ENCODE measurements at places on chromosomes 2 and 18. TPM values are rescaled to one million over a fixed set of nuclear protein-coding genes. Genes with fewer than 3 reads are reported as not detected.

PLA2R1 gene
- polyA plus RNA-seq = 24.6 TPM

GCG gene
- polyA plus RNA-seq = 4.1 TPM

VIT gene
- 0.28 TPM for polyA plus RNA-seq

MTA3 gene
- 16.6 TPM for polyA plus RNA-seq

LIMS4 gene
- 2.7 TPM for polyA plus RNA-seq

DSG4 gene
- polyA plus RNA-seq = 0.28 TPM

VWC2L gene
- polyA plus RNA-seq = 0.03 TPM

APOB gene
- 136 TPM for polyA plus RNA-seq

MSTN gene
- not detected for polyA plus RNA-seq

SGPP2 gene
- polyA plus RNA-seq = 11.5 TPM

C1QL2 gene
- polyA plus RNA-seq = not detected

FLACC1 gene
- polyA plus RNA-seq = 0.60 TPM

MYO1B gene
- polyA plus RNA-seq = 17.1 TPM

CCDC121 gene
- polyA plus RNA-seq = 0.54 TPM

FAM110C gene
- polyA plus RNA-seq = 28.3 TPM

NEU2 gene
- not detected for polyA plus RNA-seq

OXER1 gene
- polyA plus RNA-seq = 10.8 TPM

TMEM37 gene
- 124 TPM for polyA plus RNA-seq

INHA gene
- 0.78 TPM for polyA plus RNA-seq

LHCGR gene
- polyA plus RNA-seq = not detected

UGT1A8 gene
- polyA plus RNA-seq = 13.6 TPM

OR6B2 gene
- polyA plus RNA-seq = not detected

CSRNP3 gene
- polyA plus RNA-seq = 0.90 TPM

CFAP53 gene
- polyA plus RNA-seq = 0.67 TPM

SNTG2 gene
- 0.25 TPM for polyA plus RNA-seq

CD207 gene
- polyA plus RNA-seq = 0.10 TPM

DAPL1 gene
- 2.2 TPM for polyA plus RNA-seq

PRSS56 gene
- not detected for polyA plus RNA-seq

KCNG2 gene
- polyA plus RNA-seq = 0.10 TPM

RASGRP3 gene
- 1.6 TPM for polyA plus RNA-seq

RUFY4 gene
- 0.24 TPM for polyA plus RNA-seq

ANKRD12 gene
- polyA plus RNA-seq = 22.2 TPM

EMILIN2 gene
- polyA plus RNA-seq = 1.1 TPM

ANTXR1 gene
- 13.0 TPM for polyA plus RNA-seq

LRRTM1 gene
- polyA plus RNA-seq = 1.4 TPM

UPP2 gene
- polyA plus RNA-seq = not detected

GCKR gene
- 3.8 TPM for polyA plus RNA-seq

DIPK1C gene
- polyA plus RNA-seq = not detected

ZNF514 gene
- 8.5 TPM for polyA plus RNA-seq

ADNP2 gene
- 8.5 TPM for polyA plus RNA-seq

CYP27C1 gene
- 1.2 TPM for polyA plus RNA-seq

SP9 gene
- not detected for polyA plus RNA-seq

OTX1 gene
- 0.01 TPM for polyA plus RNA-seq

MAP4K4 gene
- polyA plus RNA-seq = 18.1 TPM

MC2R gene
- not detected for polyA plus RNA-seq

Data from small intestine (tissue), 16 donors.